ENCODE measurements at places on chromosomes 1 and 21.

DNA sequence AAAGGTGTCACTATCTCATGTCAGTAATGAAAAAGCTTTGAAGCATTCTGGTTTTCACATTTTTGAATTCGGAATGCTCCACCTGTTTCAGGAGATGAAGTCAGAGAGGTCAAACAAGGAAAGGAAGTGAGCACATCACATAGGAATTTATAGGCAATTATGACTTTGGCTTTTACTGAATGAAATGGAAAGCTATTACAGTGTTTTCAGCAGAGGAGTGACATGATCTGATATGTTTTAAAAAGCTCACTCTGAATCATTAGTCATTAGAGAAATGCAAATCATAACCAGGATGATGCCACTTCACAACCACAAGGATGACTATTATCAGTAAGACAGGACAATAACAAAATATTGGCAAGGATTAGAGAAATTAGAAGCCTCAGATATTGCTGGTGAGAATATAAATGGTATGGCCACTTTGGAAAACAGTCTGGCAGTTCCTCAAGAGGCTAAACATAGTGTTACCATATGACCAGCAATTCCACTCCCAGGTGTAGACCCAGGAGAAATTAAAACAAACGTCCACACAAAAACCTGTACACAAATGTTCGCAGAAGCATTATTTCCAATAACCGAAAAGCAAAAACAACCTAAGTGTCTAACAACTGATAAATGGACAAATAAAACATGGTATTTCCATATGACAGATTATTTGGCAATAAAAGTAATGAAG lies 7.5 kb downstream of the TAF1A start:
- DNase-seq: peak; percentile 25

- DNase-seq: no peak
These were observed 49.8 kb downstream of the CDKN2C start for GRCh38 chr1:51019811-51020210.

GRCh38 chr1:116502671-116503314 lies 68.0 kb downstream of the CD58 start:
- DNase-seq: no peak

DNA sequence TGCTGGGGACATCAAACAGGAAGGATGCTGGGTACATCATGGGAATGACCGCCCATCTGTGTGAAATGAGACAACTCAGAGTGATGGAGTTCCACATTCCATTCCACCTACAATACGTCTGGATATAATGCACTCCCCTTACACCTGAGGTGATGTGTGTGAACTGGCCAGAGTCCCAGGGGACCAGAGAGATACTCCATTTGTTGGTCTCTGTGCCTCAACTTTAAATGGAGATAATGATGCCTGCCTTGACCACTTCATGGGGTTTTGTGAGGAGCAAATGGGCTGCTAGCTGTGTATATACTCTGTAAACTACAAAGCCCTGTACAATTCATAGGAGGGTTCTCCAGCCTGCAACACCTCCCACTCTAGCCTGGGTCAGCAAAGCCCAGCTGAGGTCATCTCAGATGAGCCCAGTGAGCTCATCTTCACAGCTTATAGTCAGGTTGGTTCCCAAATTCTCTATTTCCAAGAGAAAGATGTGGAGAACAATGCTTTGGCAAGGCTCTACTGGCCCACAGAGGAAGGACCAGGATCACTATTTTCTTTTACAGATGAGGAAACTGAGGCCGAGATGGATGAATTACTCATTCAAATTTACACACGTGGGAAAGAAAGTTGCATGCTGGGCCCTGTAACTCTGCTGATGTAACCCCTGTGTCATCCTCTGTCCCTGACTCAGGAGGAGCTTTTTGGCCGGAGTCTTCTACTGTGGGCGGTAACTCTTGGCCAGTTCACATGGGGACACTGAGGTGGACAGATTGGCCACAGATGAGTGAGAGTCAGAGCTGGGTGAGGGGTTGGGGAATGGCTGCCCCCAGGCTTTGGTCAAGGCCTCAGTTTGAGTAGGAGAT lies 105.6 kb upstream of the GCLM start:
- peak; percentile 63 for DNase-seq

DNA sequence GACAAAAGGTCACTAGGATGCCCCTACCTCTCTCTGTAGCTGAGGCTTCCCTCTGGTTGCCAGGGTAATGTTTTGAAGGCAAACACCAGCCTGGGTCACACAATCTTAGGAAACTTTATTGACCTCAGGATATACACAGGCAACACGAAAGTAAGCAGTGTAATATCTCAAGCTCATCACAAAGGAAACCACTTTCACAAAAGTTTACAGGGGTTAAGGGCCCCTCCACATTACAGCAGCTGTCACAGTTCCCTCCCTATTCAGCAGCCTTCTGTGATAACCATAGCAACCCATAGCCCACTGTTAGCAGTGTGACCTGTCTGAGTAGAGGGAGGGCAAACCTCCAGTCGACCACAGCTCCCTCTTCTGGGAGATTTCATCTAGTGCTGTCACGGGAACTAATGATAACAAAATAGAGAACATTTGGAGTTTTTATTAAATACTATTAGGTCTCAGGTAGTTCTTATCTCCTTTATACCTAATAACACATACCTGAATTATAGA lies 149.8 kb downstream of the PTPRC start:
- no peak for DNase-seq
